ENCODE measurements at places on chromosomes 12 and 14. TPM values are rescaled to one million over a fixed set of nuclear protein-coding genes. Genes with fewer than 3 reads are reported as not detected.

DNA sequence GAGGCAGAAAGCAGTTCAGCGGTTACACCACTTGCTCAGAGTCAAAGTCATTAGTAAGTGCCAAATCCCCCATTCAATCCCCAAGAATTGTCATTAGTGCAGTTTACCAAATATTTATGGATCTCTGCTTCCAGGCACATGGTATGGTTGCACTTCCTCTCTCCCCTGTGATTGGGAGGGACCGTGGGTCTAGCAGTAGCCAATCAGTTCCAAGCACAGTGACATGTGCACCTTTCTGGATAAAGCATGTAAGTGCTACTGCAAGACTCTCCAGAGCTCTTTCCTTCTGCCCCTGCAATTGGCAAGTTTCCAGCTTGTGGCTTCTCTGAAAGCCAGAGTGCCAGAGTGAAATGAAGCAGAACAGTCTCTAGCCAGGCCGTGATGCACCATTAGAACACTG is 85.3 kb upstream of the FLRT2 start:
- DNase-seq = peak; percentile 58

Gene TAS2R19
- polyA plus RNA-seq = not detected

- DNase-seq = peak; percentile 84
Observed at GRCh38 chr14:59028476-59029202, 159.8 kb upstream of the DAAM1 start.

- peak; percentile 90 for DNase-seq
Observed at GRCh38 chr14:60485598-60486251, at the start of gene C14orf39. C14orf39 (minus strand) TSS chr14:60486063; CDS start chr14:60485078, 985 bp downstream.

- no peak for DNase-seq
Observed at GRCh38 chr14:54590481-54590880, 23.6 kb downstream of the SAMD4A start.
